ENCODE measurements at places on chromosomes 11 and 22. TPM values are rescaled to one million over a fixed set of nuclear protein-coding genes. Genes with fewer than 3 reads are reported as not detected.

Gene C11orf42
- total RNA-seq, result not detected

Gene NPTXR
- 5.6 TPM for total RNA-seq

Gene COA4
- 112 TPM for total RNA-seq

Gene THY1
- 30.5 TPM for total RNA-seq

Gene P2RX3
- 11.4 TPM for total RNA-seq

Gene VSIG2
- not detected for total RNA-seq

Gene CDKN1C
- total RNA-seq, result 15.6 TPM

Gene PDE2A
- not detected for total RNA-seq

Gene CCDC81
- total RNA-seq, result 49.2 TPM

Gene SERPING1
- total RNA-seq, result 22.3 TPM

Gene PTPN5
- total RNA-seq, result not detected

Gene APOA4
- total RNA-seq, result not detected

Gene RRAS2
- total RNA-seq, result 62.8 TPM

Gene SLC22A12
- not detected for total RNA-seq

Data from G401 (cell line).